Mesenteric fat pad (tissue), 1 donor: ENCODE measurements at places on chromosomes 11 and 22. TPM values are rescaled to one million over a fixed set of nuclear protein-coding genes. Genes with fewer than 3 reads are reported as not detected.

APOA4 gene
- total RNA-seq = 15.0 TPM

FOLR1 gene
- total RNA-seq = 0.32 TPM

RTN4R gene
- total RNA-seq = 0.55 TPM

CRYAB gene
- 2,279 TPM for total RNA-seq

VSTM5 gene
- not detected for total RNA-seq

MRGPRX4 gene
- total RNA-seq = not detected

OOSP2 gene
- total RNA-seq = not detected

TSGA10IP gene
- total RNA-seq = not detected

FCHSD2 gene
- total RNA-seq = 54.9 TPM

ARHGAP32 gene
- 17.1 TPM for total RNA-seq

MAPK8IP2 gene
- total RNA-seq = 0.58 TPM

GAL3ST1 gene
- not detected for total RNA-seq

DNA sequence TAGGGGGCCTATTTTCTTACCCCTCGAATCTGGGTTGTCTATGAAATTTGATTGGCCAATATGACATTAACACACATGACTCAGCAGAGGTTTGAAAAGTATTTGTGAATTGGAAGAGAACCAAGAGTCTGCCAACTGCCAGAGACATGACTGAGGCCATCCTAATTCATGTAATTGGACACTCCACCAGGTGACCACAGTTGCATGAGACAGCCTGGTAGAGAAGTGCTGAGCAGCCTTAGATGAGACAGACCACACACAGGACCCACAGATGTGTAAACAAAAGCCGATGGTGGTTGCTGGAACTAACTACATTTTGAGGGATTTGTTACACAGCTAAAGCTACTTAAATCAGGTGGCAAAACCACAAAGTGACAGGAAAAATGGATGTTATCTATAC, 855 bp upstream of the MS4A5 start:
- DNase-seq = no peak

GRCh38 chr11:27612932-27613880, 87.0 kb downstream of the BDNF start:
- DNase-seq = no peak

- no peak for DNase-seq
Measured at GRCh38 chr11:128422576-128423370, 164.6 kb downstream of the ETS1 start.

DNA sequence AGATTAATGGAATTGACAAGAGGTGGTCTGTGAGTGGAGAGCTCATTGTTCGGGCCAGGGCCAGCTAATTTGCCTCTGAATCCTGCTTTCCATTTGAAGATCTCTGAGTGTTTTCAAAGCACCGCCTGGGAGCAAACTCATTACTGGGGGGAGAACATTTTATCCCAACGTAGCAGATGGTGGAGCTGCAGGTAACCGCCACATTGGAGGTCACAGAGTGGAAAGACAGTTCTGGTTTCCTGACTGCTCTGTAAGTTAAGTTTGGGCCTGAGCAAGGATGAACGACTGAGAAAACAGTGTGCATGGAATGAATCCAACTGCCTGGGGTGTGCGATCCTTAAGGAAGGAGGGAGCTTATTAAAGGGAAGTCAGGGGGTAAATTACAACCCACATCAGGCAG, 30.5 kb downstream of the LMO2 start:
- DNase-seq = no peak

DNA sequence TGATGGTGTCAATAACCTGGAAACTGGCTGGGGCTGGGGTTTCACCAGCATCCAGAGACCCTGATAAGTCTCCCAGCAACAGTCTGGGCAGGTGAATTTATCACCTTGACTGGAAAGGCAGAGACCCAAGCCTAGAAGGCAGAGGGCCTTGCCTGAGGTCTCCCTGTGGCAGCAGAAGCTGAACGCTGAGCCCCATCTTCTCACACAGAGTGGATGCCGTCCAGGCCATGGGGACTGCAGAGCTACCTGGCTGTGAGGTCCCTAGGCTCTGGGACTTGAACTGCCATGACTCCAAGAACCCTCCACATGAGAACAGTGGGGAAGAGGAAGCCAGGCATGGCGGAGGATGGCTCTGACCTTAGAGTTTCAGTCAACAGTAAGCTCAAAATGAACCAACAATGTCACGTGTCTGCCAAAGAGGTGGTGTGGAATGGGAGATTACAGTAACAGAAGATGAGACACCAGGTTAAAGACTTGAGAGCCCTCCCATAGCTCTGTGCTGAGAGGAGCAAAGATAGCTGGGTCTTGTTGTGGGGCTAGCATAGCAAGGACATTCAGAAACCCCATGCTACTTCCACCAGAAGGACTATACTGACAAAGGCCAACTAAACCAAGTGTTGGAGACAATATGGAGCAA, 79.1 kb upstream of the LINC01488 start:
- DNase-seq = no peak

GRCh38 chr22:24141586-24141985, 39.7 kb upstream of the SUSD2 start:
- DNase-seq = no peak

- DNase-seq = no peak
Measured at GRCh38 chr11:25775603-25776002, 556.3 kb upstream of the ANO3 start.

GRCh38 chr11:73091521-73092305, 50.4 kb downstream of the FCHSD2 start:
- no peak for DNase-seq

GRCh38 chr11:113497066-113497910, 22.1 kb upstream of the DRD2 start:
- DNase-seq = no peak

DNA sequence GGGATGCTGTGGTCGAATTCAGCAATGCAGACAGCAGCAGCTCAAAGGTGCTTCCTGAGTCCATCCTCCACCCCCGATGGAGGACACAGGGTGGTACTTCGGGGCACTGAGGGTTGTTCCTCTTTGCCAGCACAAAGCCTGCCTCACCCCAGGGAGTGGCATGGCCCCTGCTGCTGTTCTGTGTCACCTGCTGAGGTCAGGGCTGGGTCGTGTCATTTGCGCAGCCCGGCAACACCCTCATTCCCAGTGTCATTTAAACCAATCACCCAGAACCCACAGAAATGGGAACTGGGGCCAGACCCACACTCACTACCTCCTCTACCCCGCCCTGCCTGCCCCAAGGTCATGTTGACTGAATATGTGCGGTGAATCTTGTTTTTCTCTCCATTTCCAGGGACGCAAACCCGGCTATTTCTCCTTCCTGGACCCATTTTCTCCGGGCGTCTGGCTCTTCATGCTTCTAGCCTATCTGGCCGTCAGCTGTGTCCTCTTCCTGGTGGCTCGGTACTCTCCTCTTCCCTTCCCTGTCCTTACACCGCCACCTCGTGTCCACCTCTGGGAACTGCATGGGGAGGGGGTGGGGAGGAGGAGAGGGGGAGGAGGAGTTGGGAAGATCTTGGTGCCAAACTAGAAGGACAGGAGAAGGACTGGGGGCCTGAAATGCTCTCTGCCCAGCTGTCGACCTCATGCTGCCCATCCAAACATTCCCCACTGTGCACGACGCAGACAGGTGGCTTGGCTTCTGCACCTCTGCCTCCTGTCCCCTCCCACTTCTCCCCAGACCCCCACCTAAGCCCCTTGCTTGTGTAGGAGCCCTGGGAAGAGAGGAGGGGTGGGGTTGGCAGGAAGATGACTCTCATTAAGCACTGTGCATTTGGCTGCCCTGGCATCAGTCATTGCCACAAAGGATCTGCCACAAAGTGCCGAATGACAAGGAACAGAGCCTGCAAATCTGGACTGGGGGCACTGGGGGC, 71.2 kb upstream of the TBCEL start:
- no peak for DNase-seq

DNA sequence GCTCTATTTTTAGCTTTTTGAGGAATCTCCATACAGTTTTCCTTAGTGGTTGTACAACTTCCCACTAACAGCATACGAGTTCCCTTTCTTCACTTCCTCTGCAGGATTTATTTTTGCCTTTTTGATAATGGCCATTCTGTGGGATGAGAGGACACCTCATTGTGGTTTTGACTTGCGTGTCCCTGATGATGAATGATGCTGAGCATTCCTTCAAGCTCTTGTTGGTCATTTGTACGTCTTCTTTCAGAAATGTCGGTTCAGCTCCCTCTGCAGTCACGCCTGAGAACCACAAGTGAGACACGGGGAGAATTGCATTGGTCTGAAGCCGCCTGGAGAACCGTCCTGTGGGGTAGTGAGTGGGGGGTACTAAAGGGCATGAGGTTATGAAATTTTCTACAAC, 2.0 kb upstream of the KRTAP5-10 start:
- peak; percentile 26 for DNase-seq

DNA sequence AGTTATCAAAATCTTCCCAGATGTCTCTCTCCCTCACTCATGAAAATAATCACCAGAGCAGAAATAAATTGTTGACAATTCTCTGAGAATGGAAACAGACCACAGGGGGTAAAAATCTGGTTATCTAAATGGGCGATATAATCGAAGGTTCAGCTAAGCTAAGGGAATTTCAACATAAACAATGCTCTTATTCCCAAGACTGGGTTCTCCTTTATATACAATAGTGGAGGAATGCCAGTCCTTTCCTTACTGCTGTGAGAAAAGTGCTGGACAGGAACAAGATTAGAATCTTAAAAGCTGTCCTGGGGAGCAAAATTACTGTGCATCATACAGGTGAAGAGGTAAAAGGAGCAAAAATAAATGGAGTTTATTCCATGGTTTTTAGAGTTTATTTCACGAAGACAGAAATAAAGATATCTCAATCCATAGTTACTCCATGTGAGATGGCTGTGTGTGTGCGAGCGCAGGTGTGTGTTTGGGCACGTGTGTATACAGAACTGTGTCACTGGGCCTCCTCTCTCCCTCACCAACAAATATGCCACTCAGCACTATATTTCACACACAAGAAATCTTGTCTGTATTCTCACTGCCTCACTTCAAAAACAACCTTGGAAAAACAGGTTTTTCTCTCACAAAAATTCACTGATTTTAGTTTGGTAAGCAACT, 385.6 kb downstream of the DCDC1 start:
- DNase-seq = no peak

DNA sequence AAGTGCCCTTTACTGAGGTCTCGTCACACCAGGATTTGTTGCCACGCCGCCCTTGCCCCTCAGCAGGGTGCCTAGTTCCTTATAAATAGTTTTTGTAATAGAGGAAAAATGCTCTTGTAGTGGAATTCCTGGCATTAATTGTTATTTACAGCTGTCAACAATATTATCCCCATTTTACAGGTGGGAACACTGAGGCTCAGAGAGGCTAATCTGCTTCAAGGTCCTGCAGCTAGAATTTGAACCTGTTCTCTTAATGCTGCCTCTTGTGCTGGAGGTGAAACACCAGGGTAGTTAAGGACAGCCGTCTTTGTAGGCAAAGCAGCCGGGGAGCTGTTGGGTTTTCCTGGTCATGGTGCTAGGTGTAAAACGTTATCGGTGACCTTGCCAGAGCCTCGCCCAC, 100.8 kb upstream of the ASPHD2 start:
- no peak for DNase-seq

DNA sequence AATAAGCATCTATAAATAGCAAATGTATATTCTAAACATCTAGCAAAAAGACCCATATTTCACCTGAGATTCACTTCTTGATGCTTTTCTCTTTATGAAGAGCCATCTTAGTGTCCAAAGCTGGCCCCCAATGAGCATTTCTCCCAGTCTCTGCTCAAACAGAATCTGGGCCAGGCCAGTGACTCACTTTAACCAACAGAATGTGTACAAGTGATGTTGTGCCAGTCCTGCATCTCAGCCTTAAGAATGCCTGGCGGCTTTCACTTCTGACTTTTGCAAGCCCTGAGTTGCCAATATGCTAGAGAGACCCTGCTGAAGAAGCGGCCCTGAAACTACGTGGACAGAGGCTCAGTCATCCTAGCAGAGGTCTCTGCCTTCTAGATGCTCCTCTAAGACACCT, 6.9 kb upstream of the COPB1 start:
- no peak for DNase-seq

DNA sequence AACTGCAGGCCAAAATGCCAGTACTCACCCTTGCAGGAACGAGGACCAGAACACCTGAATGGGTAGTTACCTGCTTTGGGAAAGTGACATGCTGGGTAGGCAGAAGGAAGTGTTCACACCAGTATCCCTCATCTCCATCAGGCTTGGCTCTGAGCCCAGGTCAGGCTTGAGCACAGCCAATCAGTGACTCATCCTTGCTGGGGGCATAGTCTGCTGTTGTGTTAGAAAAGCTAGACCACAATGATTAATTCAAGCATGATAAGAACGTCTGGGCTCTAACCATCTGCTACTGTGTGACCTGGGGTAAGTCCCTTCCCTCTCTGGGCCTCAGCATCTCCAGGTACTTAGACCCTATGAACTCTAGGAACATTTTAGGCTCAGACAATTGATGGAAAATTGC, 450.4 kb downstream of the MIAT start:
- no peak for DNase-seq

DNA sequence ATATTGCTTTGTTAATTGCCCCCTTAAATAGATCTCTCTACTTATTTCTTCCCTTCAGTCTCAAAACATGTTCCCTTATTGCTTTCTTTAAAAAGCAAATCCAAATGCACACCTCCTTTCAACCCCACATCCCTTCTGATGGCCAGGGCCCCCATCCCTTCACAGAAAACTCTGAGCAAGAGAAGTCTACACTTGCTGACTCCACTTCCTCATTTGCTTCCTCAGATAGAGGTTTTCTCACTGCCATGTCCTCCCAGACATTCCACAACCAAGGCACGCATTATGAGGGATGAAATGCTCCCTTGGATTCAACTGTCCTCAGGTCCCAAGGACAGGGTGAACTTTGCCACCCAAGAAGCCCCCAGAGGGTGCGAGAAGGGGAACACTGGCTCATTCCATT, 43.1 kb downstream of the CSNK2A3 start:
- no peak for DNase-seq

- DNase-seq = no peak
Measured at GRCh38 chr11:65615950-65616574, 486 bp downstream of the PCNX3 start.

GRCh38 chr11:133968300-133968699, 11.5 kb upstream of the IGSF9B start:
- DNase-seq = no peak

DNA sequence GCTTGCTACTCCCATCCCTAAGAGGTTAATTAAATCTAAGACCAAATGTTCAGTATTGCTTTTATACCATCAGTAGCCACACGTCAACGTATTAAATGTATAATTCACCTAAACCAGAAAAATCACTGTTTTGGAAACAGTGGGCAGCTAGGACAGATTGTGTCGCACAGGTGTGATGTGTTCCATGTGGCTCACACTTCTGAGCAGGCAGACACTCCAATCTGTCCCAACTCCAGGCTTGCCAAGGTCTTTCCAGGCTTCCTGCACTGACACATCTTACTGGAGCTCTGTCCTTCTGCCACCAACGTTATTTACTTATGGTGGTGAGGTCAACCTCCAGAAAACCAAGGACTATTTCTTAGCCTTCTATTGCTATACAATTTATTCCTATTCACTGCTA, 11.4 kb downstream of the SIAE start:
- no peak for DNase-seq
